ENCODE measurements at places on chromosomes 1 and 21.

GRCh38 chr1:225477296-225477911, 49.6 kb upstream of the LBR start:
- no peak for DNase-seq

DNA sequence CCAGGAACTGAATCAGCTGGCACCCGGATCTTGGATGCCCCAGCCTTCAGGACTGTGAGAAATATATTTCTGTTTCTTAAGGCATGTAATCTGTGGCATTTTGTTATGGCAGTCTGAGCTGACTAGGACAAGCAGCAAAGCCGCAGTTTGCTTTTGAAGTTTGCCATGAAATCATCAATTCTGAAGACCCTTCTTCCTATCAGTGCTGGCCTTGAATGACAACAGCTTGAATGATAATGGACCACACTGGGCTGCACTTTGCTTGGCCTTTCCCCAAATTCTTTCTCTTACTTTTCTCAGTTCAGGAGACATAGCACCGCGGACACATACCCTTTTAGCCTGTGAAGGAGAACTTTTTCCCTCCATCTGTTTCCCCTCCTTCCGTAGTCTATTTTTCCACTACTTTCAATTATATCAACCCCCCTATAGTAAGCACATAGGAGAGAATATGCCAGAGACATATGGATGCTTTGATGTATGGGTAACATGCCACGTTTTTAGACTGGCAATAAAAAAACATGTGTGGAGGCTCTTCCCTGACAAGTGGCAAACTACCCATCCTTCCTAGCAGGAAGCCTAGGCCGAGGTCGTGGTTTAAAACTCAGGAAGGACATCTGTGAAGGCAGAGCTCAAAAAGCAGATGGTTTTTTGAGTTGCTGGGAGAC, 42.9 kb downstream of the HLX start:
- no peak for DNase-seq

DNA sequence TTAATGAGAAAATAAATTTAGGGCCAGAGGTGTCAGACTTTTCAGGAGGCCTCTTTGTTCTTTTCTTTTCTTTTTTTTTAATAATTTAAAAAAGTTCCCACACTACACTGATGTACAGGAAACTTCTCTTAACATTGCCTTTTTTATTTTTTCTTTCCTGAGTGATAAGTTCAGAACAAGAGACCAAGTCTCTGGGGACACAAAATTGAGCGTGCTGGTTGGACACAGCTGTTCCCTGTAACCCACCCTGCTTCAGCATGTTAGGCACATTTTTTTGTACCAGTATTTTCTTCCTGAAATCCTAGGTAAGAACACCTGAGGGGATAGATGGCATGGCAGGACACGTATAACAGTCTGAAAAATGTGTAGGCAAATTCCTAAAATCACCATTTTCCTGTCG, 50.1 kb downstream of the PBX1 start:
- DNase-seq: no peak

GRCh38 chr1:171988243-171988885, 147.1 kb downstream of the DNM3 start:
- no peak for DNase-seq

DNA sequence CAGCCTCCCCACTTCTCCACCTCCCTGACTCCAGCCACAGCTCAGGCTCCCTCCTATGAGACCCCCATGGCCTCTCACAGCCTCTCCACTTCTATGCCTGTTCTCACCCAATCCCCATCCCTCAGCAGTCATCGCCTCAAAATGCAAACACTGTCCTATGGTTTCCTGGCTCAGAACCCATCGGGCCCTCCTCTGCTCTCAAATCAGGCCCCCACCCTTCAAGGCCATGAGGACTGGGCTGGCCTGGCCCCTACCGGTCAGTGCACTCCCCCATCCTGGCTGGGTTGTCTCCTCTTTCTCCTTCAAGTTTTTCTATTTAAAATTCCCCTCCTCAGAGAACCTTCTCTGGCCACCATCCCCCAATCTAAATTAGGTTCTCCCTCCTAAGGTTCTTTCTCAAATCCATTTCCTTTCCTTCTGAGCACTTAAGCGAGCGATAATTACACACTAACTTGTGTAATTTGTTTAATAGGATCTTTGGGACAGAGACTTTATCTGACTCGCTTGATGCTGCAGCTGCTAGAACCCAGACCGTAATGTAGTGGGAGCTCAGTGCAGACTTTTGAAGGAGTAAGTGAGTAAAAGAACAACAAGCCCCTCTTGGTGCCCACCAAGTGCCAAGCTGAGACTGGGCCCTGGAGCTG, 347.2 kb downstream of the MATN1 start:
- DNase-seq: no peak

GRCh38 chr1:234565132-234565531, 44.8 kb downstream of the IRF2BP2 start:
- DNase-seq: no peak

- DNase-seq: no peak
Measured at GRCh38 chr1:30151826-30152225, 571.6 kb downstream of the MATN1 start.

DNA sequence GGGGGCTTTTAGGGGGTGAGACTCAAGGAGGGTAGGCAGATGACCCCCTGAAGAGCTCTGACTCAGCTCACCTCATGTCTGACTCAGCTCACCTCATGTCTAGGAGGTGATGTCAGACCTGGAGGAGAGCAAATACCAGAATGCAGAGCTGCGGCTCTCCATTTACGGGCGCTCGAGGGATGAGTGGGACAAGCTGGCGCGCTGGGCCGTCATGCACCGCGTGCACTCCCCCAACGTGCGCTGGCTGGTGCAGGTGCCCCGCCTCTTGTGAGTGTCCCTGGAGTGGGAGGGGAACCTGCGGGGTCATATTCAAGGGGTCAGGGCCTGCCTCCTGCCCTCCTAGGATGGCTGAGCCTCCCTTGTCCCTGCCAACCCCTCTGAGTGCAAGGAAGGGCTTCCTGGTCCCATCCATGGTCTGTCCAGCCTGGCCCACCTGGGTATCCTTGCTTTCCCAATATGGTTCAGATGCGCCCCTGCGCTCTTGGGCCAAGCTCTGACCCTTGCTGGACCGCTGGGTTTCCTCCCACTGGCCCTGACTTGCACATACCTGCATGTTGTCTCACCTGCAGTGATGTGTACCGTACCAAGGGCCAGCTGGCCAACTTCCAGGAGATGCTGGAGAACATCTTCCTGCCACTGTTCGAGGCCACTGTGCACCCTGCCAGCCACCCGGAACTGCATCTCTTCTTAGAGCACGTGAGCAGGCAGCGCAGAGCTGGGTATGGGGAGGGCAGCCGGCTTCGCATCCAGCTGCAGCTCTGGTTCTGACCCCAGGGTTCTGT, 9.1 kb downstream of the AMPD2 start:
- DNase-seq: no peak

DNA sequence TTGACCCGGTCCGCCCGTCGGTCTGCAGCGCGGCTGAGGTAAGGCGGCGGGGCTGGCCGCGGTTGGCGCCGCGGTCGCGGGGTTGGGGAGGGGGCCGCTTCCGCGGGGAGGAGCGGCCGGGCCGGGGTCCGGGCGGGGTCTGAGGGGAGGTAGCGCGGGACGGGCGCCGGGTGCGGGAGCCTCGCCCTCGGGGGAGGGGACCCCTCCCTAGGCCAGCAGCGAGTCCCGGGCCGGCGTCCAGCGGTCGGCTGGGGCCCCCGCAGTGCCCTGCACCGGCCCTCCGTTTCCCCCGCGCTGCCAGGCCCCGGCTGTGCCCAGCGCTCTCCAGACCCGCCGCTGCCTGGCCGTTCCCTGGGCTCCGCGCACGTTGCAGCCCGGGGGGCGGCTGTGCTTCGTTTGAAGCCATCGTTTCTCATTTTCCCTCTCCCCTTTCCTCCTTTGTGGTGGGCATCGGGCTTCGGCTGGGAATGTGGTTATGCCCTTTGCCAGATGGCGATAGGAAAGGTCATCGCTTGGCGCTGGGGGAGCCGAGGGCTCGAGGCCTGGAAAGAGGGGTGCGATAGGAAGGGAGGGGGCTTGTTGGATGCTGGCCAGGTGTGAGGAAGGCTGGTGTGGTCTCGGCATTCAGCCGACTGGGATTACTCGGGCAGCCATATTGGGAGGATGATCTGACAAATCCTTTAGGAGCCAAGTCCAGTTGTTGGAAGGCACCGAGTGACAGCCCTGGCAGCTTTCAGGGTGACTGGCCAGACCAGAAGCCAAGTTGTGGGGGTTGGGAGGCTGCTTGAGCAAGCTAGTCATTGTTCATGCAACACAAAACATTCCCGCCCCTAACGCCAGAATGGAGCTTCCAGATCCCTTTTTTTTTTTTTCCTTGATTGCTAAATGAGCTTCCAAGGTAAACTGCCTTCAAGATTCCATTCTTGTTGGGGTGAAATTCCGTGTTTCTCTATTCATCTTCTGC, 753 bp downstream of the KIF1B start:
- no peak for DNase-seq

- DNase-seq: no peak
Measured at GRCh38 chr1:228548788-228549187, 61.6 kb downstream of the RNF187 start.

DNA sequence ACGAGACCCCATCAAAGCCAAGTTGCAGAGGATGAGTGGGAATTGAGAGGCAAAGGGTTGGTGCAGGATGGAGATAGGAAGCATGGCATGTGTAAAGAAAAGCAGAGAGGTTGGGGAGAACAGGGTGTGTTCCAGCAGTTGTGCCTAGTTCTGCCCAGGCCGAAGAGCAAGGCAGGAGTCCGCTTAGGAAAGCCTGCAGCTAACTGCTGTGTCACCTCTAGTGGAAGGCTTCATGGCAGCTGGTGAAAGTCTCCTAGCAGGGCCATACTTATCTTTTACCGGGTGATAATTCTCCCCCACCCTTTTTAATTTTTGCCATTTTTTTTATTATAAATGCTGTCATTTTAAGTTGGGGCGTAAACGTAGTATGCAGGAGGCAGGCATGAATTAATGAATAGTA, 93.6 kb downstream of the NFIA start:
- DNase-seq: no peak

- no peak for DNase-seq
Measured at GRCh38 chr1:151574575-151575529, 34.7 kb downstream of the TUFT1 start.

DNA sequence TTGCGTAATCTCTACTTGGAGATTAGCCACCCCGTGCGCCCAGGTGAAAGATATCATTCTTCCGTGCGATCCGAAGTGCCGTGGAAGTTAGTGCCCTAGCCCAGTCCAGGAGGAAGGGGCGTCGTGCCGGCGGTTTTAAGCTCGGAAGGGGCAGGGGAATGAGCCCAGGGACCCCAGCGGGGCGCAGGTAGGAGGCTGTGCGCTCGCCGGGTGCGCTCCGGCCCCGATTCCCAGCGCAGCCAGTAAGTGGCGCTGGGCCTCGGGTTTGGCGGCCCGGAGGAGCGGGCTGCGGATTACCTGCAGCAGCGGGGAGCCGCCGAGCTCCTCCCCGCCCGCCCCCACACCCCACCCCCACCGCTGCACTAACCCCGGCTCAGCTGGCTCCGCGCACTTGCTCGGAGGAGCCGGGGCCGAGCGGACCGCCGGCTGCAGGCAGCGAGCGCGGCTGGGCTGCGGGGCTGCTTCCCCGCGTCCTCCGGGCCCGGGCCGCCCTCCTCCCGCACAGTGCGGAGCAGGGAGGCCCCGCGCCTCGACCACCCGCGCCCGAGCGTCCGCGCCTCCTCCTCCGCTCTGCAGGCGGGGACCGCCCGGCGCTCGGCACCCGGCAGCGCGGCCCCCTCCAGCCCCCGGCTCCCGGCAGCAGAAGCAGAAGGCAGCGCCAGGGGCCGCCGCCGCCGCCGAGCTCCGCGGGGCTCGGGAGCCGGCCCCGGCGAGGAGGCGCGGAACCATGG, at the start of gene RYR2:
Gene RYR2, plus strand, starts transcription at position 390 of the 731 bp plus-strand sequence. Its CDS starts 338 bp downstream, at position 728.
- DNase-seq: no peak

DNA sequence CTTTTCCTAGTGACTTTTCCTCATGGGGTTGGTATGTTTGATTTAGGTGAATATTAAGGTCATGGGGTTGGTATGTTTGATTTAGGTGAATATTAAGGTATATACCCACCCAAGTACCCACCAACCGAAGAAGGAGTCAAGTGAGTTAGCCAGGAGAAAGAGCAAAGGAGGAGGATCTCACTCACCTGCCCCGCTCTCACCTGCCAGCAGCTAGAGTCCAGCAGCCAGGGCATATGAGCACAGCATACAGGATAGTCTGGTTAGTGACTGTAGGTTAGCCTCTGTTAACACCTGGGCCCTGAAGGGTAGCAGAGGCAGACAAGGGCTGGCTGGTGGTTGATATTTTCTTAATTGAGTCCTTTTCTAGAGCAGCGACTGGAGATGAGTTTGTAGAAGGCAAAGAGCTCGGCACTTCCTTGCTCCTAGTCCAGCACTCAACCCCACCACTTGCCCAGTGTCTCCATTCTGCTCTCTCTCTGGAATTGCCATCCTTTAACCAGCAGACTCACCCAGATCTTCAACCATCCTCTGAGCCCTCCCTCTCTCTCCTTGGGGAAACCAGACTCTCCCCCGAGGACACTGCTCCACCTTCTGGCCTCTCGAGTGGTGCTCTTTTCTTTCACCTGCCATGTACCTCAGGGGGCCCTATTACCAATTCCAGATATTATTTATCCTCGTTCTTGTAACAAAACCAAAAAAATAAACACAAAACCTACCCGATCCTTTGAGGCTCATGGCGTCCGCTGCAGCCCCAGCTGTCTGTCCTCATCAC, 16.3 kb upstream of the DESI2 start:
- DNase-seq: no peak

DNA sequence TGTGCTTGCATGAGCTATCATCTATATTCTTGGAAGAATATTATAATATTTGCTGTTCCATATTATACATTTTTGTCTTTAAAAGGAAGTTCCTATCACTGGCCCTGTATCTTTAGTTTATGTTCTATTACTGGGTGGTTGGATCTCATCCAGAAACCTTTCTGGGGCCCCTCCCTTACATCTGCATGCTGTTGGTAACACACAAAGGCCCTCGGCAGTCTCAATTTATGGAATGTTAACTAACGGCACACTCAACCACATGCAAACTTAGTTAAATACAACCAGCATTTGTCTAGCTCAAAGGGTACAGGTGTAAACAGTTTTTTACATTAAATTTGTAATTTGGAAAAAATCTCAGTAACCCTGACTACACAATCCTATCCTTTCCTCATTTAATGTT, 9.7 kb upstream of the HYI start:
- DNase-seq: no peak

GRCh38 chr1:177909416-177909815, 60.4 kb downstream of the SEC16B start:
- DNase-seq: no peak

- DNase-seq: no peak
Measured at GRCh38 chr1:74652711-74653139, 20.9 kb downstream of the ERICH3 start.

DNA sequence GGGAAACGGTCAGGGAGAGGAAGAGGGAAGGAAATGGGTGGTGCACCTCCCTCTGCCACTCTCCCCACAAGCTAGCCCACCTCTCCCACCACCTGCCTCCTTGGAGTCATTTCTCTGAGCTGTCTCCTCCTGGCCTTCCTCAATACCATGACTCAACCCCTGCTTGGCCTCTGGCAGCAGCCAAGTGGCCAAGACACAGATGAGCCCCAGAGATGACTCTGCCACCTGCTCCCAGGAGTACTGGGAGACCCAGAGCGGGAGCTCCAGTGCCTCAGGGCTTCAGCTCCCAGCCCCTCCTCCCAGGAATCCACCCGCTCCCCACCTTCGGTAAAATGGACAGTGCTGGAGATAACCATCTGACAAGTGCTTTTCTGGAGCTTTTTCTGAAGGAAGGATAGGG, 2.6 kb downstream of the S100A16 start:
- no peak for DNase-seq

All from stimulated activated CD4-positive, alpha-beta T cell treated with anti-CD3 and anti-CD28 coated beads, Interleukin-1b, Interleukin-23, amount 100 ng/mL, for 4 hours (primary cell).